ENCODE measurements at places on chromosomes 11 and 22. TPM values are rescaled to one million over a fixed set of nuclear protein-coding genes. Genes with fewer than 3 reads are reported as not detected.

DNA sequence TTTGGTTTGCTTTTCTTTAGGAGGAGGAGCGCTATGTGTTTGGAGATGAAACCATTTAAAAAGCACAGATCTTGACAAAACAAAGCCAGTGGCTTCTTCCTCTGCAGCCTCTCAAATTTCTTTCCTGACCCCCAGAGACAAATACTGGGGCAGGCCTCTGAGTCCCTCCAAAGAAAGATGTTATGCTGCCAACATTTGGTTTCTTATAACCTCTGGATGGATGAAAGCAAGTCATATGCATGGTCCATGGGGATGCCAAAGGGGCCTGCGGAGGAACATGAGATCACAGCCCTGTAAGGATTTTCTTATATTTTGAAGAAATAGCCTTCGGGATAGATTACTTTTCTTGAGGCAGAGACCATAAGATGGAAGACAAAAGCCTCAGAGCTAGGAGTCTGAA, 179.1 kb downstream of the TENM4 start:
- DNase-seq, result no peak

The MS4A1 gene
- not detected for total RNA-seq

DNA sequence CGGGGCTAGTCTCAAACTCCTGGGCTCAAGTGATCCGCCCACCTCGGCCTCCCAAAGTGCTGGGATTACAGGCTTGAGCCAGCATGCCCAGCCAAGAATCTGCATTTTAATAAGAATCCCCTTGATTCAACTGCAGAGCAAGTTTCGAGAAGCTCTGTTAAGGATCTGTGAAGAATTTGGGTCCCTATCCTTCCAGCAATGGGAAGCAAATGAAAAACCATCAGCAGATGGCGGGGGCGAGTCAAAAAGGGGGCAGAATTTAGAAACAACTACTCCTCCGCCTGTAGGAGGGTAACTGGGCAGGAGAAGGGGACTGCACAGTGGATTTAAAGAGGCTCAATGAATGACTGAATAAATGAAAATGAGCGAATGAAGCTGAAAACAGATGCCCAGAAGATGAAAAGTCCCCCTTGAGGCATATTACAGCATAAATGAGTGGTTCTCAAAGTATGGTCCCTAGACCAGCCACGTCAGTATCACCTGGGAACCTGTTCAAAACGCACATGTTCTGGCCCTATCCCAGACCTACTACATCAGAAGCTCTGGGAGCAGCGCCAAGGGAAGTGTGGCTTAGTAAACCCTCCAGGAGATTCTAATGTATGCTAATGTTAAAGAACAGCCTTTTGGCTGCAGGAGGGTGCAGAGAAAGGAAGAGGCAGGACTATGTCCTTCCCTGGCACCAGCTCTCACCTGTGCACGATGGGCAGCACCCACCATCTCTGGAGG, 15.0 kb downstream of the VWCE start:
- no peak for DNase-seq

The MYOD1 gene
- total RNA-seq, result not detected

DNA sequence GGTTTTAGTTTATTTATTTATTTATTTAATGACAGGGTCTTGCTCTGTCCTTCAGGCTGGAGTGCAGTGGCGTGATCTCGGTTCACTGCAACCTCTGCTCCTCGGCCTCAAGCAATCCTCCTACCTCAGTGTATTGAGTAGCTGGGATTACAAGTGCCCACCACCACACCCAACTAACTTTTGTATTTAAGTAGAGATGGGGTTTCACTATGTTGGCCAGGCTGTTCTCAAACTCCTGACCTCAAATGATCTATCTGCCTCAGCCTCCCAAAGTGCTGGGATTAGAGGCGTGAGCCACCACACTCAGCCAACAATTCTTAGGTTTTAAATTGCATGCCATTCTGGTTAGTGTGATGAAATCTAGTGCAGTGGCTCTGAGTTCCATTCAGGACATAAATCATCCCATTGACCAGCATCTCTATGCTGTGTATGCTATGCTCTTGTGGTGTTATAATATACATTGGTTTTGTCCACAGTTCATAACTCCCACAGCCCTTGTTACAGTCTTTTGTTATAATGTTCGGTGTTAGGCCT, 28.5 kb downstream of the ZNF280B start:
- DNase-seq, result no peak

DNA sequence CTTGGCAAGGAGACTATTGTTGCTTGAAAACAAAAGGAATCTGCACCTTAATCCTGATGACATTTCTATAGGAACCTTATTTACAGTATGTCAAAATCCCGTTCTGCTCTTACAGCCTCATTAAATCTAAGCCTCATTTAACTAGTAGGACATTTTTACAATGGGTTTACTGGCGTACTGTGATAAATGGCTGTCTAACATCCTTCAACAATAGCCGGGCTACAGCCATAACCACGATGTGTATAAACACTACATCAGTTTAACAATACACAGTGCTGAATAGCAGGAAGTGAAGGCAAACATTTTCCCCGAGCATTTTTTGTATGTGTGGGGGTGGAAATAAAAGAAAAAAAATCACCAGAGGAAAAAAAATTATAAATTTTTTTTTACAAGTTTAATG, 131.2 kb downstream of the ARL14EP start:
- no peak for DNase-seq

Measured in activated CD8-positive, alpha-beta memory T cell treated with anti-CD3 and anti-CD28 coated beads, Interleukin-2, amount 10 ng/mL, durations not matched to agents 7 days and 5 days (primary cell).